ENCODE measurements at places on chromosomes 13 and 19.
A peak's percentile ranks its signal among the peaks of the same experiment; 100 is the strongest.

- peak; percentile 88 for DNase-seq
Observed at GRCh38 chr13:109297628-109298027, 488.8 kb downstream of the IRS2 start.

GRCh38 chr13:64810750-64811149 is 2419.4 kb downstream of the PCDH9 start:
- no peak for DNase-seq

GRCh38 chr19:47158367-47158791 is 27.7 kb downstream of the SAE1 start:
- DNase-seq, result no peak

DNA sequence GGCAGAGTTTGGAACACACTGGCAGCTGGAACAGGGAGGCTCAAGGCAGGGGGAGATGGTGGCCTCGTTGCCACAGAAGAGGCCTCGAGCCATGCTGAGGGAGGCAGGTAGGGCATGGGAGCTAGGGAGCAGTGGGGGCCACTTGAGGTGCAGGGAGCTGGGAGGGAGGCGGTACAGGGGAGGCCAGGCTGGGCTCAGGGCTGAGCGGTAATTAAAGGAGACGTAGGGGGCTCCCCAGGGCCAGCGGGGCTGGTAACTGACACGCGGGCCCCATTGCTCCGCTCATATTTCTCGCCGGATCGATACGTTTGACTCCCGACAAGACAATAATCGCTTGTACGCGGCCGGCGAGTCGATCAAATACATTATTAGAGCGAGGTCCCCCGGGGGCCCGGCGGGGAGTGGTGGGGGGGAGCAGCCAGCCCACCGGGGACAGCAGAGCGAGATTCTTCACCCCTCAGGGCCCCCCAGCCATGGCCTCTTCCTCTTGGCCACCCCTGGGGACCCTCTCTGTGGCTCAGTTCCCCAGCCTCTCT is 2.4 kb upstream of the POU2F2 start:
- DNase-seq, result no peak

DNA sequence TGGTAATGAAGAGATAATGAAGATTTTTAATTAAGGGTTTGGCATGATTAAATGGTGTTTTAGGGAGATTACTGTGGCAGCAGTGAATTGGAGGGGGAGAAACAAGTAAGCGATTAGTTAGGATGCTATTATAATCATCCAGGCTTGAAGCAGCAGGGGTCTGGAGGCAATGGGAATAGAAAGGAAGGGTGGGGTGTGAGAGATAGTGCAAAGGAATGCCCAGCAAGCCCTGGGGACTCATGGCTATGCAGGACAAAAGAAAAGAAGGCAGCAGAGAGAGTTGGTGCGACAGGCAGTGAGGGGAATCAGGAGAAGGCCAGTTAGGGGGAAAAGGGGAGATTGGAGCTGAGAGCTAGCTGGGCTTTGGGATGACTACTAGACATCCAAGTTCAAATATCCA is 34.5 kb downstream of the SOX21 start:
- DNase-seq, result no peak

DNA sequence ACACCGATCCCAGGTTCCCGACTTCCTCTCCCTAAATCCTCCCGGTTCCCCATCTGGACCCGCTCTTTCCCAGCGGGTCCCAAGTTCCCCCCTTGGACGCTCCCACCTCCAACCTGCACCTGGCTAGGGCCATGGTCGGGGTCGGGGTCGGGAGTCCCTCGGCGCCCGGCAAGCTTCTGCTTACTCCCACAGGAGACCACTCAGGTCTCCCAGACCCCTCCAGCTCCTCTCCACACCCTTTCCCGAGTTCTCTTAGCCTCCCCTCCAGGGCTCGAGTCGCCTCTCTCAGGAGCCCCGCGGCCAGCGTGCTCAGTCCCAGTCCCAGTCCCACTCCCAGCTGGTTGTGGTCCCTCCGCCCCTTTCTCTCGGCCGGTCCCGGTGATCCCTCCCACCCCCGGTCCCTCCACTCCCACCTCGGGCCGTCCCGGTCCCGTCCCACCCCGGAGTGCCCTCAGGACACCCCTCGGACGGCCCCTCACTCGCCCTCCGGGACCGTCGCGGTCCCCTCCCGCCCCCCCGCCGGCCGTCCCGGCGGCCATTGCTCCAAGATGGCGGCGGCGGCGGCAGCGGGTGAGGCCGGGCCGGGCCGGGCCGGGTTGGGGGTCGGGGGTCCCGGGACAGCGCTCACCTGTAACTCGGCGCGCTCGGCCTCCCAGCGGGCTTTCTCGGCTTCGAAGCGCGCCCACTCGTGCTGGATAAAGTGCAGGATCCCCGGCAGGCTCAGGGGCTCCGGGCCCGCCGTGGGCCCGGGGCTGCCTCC is at the start of gene FKRP:
FKRP (plus strand) TSS at position 537 of the 760 bp plus-strand sequence. CDS start 9,394 bp downstream, outside the sequence.
- DNase-seq, result no peak

GRCh38 chr19:19486343-19487076 is 28.8 kb downstream of the TSSK6 start:
- no peak for DNase-seq

DNA sequence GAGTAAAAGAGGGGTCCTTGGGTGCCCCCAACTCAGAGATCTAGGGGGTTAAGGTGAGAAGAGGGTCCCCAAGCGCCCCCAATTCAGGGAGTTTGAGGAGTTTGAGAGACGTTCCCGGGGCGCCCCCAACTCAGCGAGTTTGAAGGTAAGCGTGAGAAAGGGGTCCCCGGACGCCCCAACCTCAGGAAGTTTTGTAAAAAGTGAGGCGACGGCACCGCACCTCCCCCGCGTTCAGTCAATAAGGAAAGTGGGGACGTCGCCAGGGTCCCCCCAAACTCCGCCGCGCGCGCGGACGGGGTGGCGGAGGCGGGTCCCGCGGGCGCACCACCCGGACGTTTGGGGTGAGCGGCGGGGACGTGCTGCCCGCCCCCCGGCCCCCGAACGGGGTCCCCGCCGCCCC is 353 bp downstream of the RFX2 start:
- no peak for DNase-seq

GRCh38 chr13:32039056-32039455 is 7.5 kb downstream of the FRY start:
- no peak for DNase-seq

GRCh38 chr19:2774083-2774679 is 8.9 kb downstream of the SGTA start:
- no peak for DNase-seq

- DNase-seq, result no peak
Observed at GRCh38 chr13:77176350-77176749, 149.4 kb upstream of the FBXL3 start.

- peak; percentile 38 for DNase-seq
Observed at GRCh38 chr19:41175801-41176777, 16.9 kb upstream of the CYP2S1 start.

GRCh38 chr19:3075605-3076431 is 13.5 kb upstream of the TLE5 start:
- no peak for DNase-seq

DNA sequence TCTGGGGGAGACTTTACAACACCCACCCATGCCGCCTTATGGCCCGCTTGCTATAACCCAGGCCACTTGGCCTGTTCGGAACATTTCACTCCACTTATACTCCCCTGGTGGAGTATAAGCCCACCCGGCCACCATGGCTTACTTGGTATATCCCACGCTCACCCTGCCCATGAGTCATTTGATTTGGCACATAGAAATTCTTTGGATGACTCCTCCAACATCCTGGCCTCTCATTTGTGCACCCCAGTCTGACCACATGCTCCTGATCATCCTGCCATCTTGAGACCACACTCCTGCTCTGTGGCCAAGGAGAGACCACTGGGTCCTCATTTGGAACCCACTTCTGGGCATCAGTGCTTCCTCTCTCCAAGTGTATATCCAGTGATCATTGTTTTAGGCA is 5.2 kb downstream of the SPACA6 start:
- DNase-seq, result no peak

DNA sequence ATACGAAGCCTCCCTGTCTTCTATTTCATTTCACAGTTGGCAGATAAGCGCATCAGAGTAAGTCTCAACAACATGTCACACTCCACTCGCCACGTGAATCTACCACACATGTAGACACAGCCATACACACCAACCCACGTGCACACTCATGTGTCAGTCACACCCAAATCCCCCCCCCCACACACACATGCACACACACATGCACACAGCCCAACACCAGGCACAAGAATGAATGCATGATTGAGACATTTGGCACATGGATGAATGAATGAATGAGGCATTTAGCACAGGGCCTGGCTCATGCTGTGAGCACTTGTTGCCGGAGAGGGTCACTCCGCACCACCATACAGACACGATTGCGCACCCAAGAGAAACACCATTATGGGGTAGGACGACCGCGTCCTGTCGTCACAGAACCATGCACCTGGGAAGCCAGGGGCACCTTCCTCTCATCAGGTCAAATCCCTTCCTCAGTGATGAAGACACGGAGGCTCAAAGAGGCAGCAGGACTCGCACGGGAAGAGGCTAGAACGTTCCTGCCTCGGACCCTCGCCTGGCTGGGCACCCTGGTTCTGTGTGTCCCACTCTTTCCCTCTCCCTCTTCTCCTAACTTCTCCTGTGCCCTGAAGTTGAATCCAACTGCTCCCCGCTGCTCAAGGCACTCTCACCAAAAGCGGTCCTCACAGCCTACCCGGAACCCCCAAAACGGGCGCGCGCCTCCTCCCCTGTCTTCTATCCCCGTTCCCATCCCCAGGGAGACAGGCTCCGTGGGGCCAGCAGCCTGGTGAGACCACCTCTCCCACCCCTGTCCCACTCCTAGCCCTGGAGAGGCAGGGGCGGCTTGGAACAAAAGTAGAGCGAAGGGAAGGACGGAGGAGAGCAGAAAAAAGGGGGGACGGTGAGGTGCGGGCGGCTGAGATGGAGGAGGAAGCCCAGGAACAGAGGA is 1.3 kb downstream of the MEIS3 start:
- DNase-seq, result no peak

GRCh38 chr13:98544104-98544710 is 32.7 kb downstream of the STK24 start:
- DNase-seq, result no peak

DNA sequence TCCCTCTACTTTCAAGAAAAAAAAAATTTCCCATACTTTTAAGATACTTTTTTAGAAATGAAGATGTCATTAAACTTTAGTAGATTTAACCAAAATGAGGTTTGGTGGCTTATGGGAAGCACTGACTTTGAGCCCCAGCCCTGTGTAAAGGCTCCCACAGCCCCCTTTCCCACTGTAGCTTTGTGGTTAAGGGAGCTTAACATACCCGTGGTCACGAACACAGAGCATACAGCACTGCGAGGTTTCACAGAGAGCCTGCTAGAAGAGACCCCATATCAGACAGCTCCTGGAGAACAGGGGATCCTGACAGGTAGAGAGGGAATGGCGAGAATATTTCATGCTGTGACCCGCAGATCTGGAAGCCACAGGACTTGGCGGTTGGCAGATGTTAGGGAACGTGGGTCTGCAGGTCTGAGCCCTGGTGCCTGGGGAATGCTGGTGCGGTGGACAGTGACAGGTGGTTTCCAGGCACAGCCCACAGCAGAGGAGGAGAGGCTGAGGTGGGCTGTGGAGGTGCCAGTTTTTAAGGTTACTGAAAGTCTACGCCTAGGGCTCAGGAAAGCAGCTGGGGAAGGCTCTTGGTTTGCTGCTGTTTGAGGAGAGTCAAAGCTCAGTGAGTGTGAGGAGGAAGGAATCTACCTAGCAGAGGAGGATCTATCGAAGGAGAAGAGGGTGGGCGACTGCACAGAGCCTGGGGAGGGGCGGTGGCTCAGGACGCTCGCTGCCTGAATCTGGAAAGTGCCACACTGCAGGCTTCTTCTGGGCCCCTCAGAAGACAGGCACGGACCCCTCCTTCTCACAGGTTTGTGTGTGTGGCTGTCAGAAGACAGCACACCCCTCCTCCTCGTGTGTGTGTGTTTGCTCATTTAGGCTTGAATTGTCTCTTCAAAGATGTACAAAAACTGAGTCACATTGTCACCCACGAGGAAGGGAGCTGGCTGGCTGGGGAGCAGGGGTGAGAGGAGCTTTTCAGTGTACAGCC is 49.9 kb downstream of the SLC7A9 start:
- DNase-seq, result no peak

DNA sequence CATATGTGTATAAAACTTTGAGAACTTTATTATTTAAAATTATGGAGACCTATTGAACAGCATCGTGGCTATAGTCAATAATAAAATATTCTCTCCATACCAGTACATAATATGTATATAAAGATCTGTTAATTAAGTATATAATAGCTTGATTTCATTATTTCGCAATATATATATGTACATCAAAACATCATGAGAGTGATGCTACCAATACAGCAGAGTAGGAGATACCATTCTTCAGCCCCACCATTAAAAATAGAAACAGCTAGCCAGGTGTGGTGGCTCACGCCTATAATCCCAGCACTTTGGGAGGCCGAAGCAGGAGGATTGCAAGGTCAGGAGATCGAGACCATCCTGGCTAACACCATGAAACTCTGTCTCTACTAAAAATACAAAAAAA is 1755.3 kb upstream of the SPRY2 start:
- DNase-seq, result no peak

DNA sequence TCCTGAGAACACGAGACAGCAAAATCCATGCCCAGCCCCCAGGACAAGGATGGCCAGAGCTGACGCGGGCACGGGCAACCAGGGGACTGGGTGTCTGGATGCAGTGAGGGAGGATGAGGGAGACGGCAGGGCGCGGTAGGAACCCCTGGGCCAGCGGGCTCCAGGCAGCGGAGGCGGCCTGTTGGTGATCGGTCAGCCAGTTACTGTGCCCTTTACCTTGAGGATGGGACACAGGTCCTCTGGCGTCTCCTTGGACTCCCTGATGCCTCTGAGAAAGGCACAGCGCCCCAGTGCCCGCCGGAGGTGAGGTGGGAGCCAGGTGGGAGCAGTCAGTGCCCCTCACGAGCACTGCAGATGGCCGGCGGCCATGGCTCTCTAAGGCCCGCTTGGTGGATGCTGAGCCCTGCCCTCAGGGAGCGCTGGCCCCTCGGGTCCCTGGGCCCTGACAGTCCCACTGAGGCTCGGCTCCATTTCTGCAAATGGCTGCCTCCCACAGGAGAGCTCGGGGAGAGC is 31.2 kb downstream of the C13orf46 start:
- DNase-seq, result no peak

GRCh38 chr13:80753866-80754265 is 412.9 kb upstream of the SPRY2 start:
- no peak for DNase-seq

DNA sequence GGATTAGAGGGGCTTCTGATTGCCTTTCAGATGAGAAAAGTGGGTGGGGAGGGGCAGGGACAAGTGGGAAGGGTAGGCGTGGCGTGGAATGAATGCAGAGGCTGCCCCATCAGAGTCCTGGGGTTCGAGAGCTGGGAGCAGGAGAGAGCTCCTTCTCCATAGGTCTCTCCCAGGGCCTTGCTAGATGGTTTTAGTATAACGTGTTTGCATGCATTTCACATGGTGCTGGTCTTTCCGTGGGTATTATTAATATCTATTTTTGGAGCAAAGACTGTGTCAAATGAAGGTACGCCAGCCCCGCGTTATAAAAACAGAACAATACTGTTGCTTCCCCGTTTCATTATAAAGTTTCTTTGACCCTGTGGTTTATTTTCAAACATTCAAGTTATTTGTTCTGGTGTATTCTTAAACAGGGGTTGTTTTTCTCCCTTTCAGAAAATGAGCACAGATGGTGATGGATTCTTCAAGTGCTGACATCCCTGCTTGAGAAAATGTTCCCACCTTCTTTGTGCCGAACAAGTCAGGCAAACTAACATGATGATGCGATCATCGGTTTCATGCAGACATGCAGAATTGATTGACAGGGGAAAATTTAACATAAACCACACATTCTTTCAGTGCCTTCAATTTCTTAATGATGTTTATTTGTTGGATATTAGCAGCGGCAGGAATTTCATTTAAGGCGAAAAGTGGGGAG is 62.1 kb upstream of the ZNF536 start:
- DNase-seq, result no peak

Data from BJ (cell line).